ENCODE measurements at places on chromosomes 5 and 9.

DNA sequence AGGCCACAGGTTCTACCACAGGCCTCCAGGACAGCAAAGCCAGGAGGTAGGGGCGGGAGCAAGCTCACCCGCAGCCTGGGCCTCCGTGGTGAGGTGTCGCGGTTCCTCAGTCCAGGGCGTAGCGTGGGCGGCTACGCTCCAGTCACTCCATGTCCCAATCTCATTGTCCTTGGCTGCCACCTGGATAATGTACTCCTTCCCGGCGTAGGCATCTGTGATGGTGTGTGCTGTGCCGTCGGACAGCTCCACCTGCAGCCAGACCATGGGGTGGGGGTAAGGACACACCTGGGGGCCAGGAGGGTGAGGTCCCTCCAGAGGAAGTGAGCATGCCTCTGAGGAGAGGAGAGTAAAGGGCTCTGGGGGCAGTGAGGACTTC lies 29.8 kb upstream of the ENHO start:
- H3K27ac ChIP-seq = no peak overlapping the region
- H3K27me3 ChIP-seq = no peaks in the 10 kb centered on the region
- no peaks in the 10 kb centered on the region for H3K4me1 ChIP-seq
- H3K36me3 ChIP-seq = no peaks in the 10 kb centered on the region
- no peak overlapping the region for H3K4me3 ChIP-seq
- no peak for DNase-seq

GRCh38 chr5:157459715-157460599 lies at the start of gene NIPAL4:
Gene NIPAL4, plus strand, starts transcription at chr5:157460213. Its CDS starts 108 bp downstream, at chr5:157460321.
- H3K4me1 ChIP-seq = peaks cover 7% of the 10 kb centered on the region
- no peaks in the 10 kb centered on the region for H3K27me3 ChIP-seq
- peak within 1 kb of the TSS; percentile 4 for H3K4me3 ChIP-seq
- H3K36me3 ChIP-seq = no peaks in the 10 kb centered on the region
- no peak for DNase-seq

- no peak overlapping the region for H3K27ac ChIP-seq
- H3K4me1 ChIP-seq = no peaks in the 10 kb centered on the region
Observed at GRCh38 chr5:111116550-111116949, 24.4 kb downstream of the WDR36 start.

GRCh38 chr5:81361600-81361999 lies 32.3 kb downstream of the ACOT12 start:
- H3K4me1 ChIP-seq = no peaks in the 10 kb centered on the region
- H3K27me3 ChIP-seq = no peaks in the 10 kb centered on the region
- no peak overlapping the region for H3K4me3 ChIP-seq
- no peaks in the 10 kb centered on the region for H3K36me3 ChIP-seq
- no peak overlapping the region for H3K27ac ChIP-seq
- DNase-seq = no peak

DNA sequence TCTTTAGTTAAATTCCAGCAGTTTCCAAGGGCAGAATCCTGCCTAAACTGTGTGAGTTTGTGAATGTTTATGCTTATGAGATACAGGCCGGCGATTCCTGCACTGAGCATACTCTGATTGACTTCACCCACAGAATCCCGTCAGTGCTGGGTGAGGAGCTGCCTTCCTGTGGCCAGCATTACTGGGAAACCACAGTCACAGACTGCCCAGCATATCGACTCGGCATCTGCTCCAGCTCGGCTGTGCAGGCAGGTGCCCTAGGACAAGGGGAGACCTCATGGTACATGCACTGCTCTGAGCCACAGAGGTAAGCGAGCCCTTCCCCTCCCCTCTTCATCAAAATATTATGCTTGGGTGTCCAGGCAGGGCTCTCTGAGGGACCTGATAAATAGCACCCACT lies 103.7 kb downstream of the CMYA5 start:
- no peak overlapping the region for H3K4me3 ChIP-seq
- H3K27ac ChIP-seq = no peak overlapping the region
- no peaks in the 10 kb centered on the region for H3K36me3 ChIP-seq
- no peaks in the 10 kb centered on the region for H3K27me3 ChIP-seq

- H3K27ac ChIP-seq = peak overlapping the region; percentile 97
- H3K4me3 ChIP-seq = peak overlapping the region; percentile 96
- no peaks in the 10 kb centered on the region for H3K36me3 ChIP-seq
- no peaks in the 10 kb centered on the region for H3K27me3 ChIP-seq
Observed at GRCh38 chr5:75510417-75510835, 1.0 kb downstream of the CERT1 start.

DNA sequence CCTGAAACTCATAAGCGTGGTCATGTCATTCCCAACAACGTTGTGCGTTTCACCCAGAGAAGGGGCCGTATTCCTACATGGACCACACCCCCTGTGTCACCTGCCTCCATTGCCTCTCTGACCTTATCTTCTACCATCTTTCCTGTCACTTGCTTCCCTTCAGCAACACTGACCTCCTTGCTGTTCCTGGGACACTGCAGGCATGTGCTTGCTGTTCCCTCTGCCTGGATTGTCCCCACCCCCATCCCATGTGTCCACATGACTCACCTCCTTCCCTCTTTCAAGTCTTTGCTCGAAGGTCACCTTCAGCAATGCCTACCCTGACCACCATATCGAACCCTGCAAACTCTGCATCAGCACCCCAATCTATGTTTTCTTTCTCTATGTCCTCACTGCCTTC lies 133.2 kb upstream of the ZNF618 start:
- no peaks in the 10 kb centered on the region for H3K4me1 ChIP-seq
- H3K36me3 ChIP-seq = no peaks in the 10 kb centered on the region
- H3K27me3 ChIP-seq = no peaks in the 10 kb centered on the region

- H3K27me3 ChIP-seq = no peaks in the 10 kb centered on the region
- DNase-seq = no peak
- no peaks in the 10 kb centered on the region for H3K4me1 ChIP-seq
- no peak overlapping the region for H3K27ac ChIP-seq
Observed at GRCh38 chr9:1179366-1179765, 129.2 kb downstream of the DMRT2 start.

DNA sequence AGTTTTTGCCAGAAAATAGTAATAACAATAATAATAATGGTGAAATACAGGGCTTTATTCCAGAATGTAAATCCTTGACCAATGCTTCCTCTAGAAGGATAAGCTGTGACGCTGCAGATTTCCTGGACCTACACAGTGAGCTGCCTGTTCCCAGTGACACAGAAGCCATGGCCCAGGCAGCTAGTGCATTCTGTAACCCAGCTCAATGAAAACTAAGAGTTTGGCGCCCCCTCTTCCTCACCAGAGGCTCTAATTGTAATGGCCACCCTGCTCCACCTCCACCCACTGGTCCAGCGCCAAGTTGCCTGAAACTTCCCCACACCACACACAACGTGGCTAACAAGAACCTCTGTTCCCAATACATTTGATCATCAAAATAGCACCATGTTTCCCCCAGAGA lies 248.1 kb downstream of the CETN3 start:
- peaks cover 9% of the 10 kb centered on the region for H3K4me1 ChIP-seq
- no peak overlapping the region for H3K4me3 ChIP-seq
- H3K36me3 ChIP-seq = no peaks in the 10 kb centered on the region
- H3K27ac ChIP-seq = no peak overlapping the region
- H3K27me3 ChIP-seq = no peaks in the 10 kb centered on the region
- DNase-seq = peak; percentile 70

- H3K27ac ChIP-seq = no peak overlapping the region
- H3K27me3 ChIP-seq = no peaks in the 10 kb centered on the region
- no peaks in the 10 kb centered on the region for H3K36me3 ChIP-seq
- no peaks in the 10 kb centered on the region for H3K4me1 ChIP-seq
- no peak for DNase-seq
Observed at GRCh38 chr9:130276121-130276520, 10.6 kb downstream of the HMCN2 start.

DNA sequence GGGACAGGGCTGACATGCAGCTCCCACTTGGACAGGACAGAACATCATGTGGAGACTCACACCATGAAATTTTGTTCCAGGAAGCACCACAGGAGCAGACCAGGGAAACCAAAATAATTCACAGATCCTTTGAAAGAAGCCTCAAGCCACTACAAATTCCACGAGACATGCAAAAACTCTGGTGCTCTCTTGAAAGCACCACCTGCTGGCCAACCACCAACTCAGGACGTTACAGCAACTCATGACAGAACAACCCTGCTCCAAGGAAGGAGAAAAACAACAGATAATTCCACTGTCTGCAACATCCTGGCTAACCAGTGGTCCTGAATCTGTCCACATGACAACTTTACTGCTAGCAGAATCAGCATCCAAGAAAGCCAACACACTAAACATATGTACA lies 516.0 kb downstream of the SPATA31D1 start:
- H3K4me3 ChIP-seq = no peak overlapping the region
- no peak overlapping the region for H3K27ac ChIP-seq
- H3K36me3 ChIP-seq = no peaks in the 10 kb centered on the region
- H3K4me1 ChIP-seq = no peaks in the 10 kb centered on the region
- DNase-seq = no peak
- H3K27me3 ChIP-seq = no peaks in the 10 kb centered on the region

- H3K36me3 ChIP-seq = no peaks in the 10 kb centered on the region
- no peak overlapping the region for H3K4me3 ChIP-seq
- H3K27ac ChIP-seq = no peak overlapping the region
- no peak for DNase-seq
- H3K4me1 ChIP-seq = peaks cover 4% of the 10 kb centered on the region
- no peaks in the 10 kb centered on the region for H3K27me3 ChIP-seq
Observed at GRCh38 chr9:86722706-86723075, 224.6 kb downstream of the GAS1 start.

DNA sequence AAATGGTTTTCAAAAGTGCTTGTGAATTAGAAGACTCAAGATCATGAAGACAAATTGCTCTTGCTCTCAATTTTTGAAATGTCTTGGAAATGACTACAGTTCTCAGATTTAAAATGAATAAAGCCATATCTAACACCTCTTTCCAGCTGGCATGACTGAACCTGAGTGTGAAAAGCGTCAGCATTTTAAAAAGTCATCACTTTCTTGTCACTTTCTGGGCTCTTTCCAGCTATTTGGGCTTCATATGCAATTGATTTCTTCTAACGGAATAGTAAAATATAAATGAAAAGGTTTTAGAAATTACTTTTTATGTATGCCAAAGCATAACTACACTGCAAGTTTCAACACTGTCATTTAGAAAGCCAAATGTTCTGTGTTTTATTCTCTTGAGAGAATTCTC lies 2.3 kb downstream of the GPR21 start:
- DNase-seq = no peak
- no peaks in the 10 kb centered on the region for H3K27me3 ChIP-seq
- no peaks in the 10 kb centered on the region for H3K4me1 ChIP-seq
- H3K4me3 ChIP-seq = no peak overlapping the region
- no peaks in the 10 kb centered on the region for H3K36me3 ChIP-seq

- H3K27me3 ChIP-seq = no peaks in the 10 kb centered on the region
- no peak overlapping the region for H3K4me3 ChIP-seq
- no peaks in the 10 kb centered on the region for H3K36me3 ChIP-seq
- H3K27ac ChIP-seq = no peak overlapping the region
- H3K4me1 ChIP-seq = no peaks in the 10 kb centered on the region
- no peak for DNase-seq
Observed at GRCh38 chr9:24652181-24652580, 106.5 kb upstream of the IZUMO3 start.

- no peak for DNase-seq
- no peaks in the 10 kb centered on the region for H3K27me3 ChIP-seq
- H3K4me3 ChIP-seq = no peak overlapping the region
- H3K4me1 ChIP-seq = no peaks in the 10 kb centered on the region
- H3K36me3 ChIP-seq = no peaks in the 10 kb centered on the region
- no peak overlapping the region for H3K27ac ChIP-seq
Observed at GRCh38 chr9:27722866-27723265, 149.6 kb upstream of the C9orf72 start.

- H3K4me1 ChIP-seq = peaks cover 3% of the 10 kb centered on the region
- H3K27ac ChIP-seq = no peak overlapping the region
- H3K27me3 ChIP-seq = no peaks in the 10 kb centered on the region
- peak; percentile 13 for DNase-seq
- no peak overlapping the region for H3K4me3 ChIP-seq
- no peaks in the 10 kb centered on the region for H3K36me3 ChIP-seq
Observed at GRCh38 chr5:1171340-1171941, 30.0 kb upstream of the SLC6A19 start.

DNA sequence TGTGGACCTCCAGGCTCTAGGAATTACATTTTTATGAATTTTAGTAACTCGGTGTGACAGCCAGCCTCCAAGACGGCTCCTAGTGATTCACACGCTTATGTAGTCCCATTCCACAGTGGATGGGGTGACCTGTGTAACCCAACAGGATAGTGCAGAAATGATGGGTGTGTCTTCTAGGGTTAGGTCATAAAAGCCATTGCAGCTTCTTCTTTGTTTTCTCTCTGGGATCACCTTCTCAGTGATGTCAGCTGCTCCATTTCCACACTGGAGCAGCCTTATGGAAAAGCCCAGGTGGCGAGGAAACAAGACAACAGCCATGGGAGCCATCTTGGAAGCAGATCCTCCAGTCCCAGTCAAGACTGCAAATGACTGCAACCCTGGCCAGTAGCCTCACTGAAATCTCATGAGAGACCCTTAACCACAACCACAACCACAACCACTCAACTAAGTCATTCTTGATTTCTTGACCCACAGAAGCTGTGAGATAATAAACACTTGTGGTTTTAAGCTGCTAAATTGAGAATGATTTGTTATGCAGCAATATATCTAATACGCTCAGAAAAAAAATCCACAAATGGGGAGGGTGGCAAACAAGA lies 5.1 kb upstream of the GNPDA1 start:
- H3K4me3 ChIP-seq = no peak overlapping the region
- H3K36me3 ChIP-seq = no peaks in the 10 kb centered on the region
- no peaks in the 10 kb centered on the region for H3K27me3 ChIP-seq
- no peak overlapping the region for H3K27ac ChIP-seq

- H3K27ac ChIP-seq = peak overlapping the region; percentile 75
- H3K4me3 ChIP-seq = no peak overlapping the region
- DNase-seq = peak; percentile 38
Observed at GRCh38 chr5:151022511-151023018, 2.2 kb downstream of the GPX3 start.

- H3K4me3 ChIP-seq = no peak overlapping the region
- no peaks in the 10 kb centered on the region for H3K4me1 ChIP-seq
- no peaks in the 10 kb centered on the region for H3K27me3 ChIP-seq
Observed at GRCh38 chr5:131538177-131538593, 96.8 kb downstream of the RAPGEF6 start.

DNA sequence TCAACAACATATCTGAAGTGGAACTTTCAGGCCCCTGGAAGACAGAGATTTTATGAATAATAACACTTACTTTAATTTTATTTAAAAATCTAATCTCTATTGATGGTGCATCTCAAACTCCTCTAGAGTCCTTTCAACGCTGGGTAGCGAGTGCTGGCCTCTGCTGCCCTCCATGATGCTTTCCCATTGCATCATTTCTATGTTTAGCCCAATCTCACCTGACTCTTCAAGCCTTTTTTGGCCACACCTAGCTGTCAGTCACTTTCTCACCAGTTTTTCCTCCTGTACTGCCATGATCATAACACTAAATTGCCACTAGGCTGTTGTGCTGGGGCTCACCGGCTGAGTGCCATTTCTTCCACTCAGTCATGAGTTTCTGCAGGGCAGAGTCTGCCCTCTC lies 396.1 kb upstream of the DAP start:
- H3K4me3 ChIP-seq = no peak overlapping the region
- H3K27ac ChIP-seq = no peak overlapping the region
- H3K27me3 ChIP-seq = no peaks in the 10 kb centered on the region

- no peaks in the 10 kb centered on the region for H3K27me3 ChIP-seq
- H3K4me1 ChIP-seq = no peaks in the 10 kb centered on the region
- H3K27ac ChIP-seq = no peak overlapping the region
- DNase-seq = no peak
- no peaks in the 10 kb centered on the region for H3K36me3 ChIP-seq
Observed at GRCh38 chr5:82817897-82818676, 259.1 kb downstream of the TMEM167A start.
